ENCODE measurements at places on chromosomes 5 and 9. TPM values are rescaled to one million over a fixed set of nuclear protein-coding genes. Genes with fewer than 3 reads are reported as not detected.

Gene BSPRY
- 0.12 TPM for total RNA-seq

Gene SHOC1
- not detected for total RNA-seq

DNA sequence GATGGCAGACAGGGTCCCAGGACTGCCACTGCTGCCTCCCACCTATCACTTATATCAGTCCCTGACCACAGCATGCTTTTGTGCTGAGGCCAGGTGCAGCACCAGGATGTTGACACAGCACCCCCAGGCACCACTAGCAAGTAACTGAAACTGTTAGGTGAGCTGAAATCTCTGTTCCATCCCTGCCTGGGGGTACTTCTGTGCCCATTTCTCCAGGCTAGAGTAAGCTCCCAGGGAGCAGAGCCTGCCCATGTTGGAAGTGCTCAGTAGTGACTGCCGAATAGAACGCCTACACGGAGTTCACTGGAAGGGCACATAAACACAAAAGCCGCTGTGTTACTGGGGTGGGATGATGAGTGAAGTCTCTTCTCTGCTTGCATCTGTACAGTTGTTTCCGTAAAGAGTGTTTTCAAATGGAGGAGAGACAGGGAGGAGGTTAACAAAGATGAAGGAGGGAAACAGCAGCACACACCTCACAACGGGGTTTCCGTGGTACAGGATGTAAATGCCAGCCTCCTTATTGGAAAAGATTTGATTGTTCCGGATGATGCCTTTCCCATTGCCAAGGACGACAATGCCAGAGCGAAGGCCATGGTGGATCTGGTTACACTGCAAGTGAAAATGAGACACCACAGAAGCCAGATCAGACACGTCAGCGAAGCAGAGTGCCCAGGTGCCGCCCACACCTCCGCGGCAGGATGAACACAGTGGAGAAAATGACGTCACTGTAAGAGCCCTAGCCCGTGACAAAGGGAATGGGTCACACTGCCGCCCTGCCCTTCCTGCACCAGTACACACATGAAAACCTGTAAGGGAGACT lies 43.1 kb downstream of the POLR1E start:
- no peak for DNase-seq

DNA sequence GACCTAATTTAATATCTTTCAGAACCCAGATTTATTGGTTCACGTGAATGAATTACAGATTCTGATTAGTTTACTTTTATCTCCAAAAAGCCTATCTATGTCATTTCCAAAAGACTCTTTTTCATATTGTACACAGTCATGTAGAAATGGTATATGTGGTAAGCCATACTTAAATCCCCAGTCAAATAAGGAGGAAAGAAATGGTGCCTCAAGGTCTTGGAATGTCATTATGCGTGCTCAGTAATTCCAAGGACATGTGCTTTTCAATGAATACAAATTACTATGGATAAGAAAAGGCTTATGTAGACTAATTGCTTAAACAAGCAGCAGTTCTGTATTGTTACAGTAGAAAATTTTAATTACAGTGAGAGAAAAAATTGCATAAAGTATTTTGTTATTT lies 64.1 kb upstream of the TYRP1 start:
- DNase-seq, result no peak

GRCh38 chr9:136378170-136379002 lies 4.9 kb upstream of the CARD9 start:
- DNase-seq, result no peak
